Stimulated activated CD4-positive, alpha-beta T cell treated with anti-CD3 and anti-CD28 coated beads, TNF-alpha, amount 100 ng/mL, for 4 hours (primary cell): ENCODE measurements at places on chromosomes 7 and 10.

GRCh38 chr7:155198901-155199845 is 98.5 kb upstream of the INSIG1 start:
- peak; percentile 34 for DNase-seq

DNA sequence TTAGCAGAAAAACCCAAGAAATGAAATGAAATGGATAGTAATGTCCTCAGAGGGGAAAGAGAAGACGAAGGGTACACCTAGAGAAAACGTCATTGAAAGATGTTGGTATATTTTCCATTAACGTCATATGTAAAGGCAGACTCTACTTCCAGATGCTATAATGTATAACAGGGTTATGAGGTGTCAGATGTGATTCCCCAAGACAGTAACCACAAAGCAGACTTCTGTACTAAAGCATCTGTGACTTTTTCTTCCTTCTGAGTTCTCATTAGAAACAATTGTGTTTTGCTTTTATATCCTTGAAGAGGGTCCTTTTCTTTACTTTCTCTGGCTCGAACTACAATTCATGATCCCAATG is 37.4 kb downstream of the LRRC72 start:
- DNase-seq, result no peak

- no peak for DNase-seq
These were observed 21.7 kb upstream of the OR2A5 start for GRCh38 chr7:144027070-144027469.

- no peak for DNase-seq
These were observed 29.8 kb downstream of the SEM1 start for GRCh38 chr7:96679886-96680285.

GRCh38 chr7:111735661-111736551 is 173.6 kb upstream of the IMMP2L start:
- no peak for DNase-seq

DNA sequence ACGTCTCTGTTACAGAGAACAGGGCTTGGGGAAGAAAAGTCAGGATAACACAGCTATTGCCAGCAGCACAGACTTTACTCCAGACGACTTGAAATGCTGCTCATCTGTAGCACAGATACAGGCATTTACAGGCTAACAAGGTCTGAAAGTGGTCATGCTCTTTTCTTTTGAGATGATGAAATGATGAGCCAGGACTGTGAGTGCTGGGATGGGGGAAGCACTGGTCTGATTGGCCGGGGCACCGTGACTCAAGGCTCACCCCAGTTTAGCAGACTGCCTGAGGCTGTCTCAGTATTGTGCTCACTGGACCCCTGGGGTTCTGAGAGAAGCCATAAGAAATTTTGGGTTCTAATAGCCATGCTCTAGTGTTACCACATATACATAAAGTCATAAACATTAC is 12.4 kb downstream of the SMKR1 start:
- DNase-seq, result no peak

GRCh38 chr10:131002031-131002861 is 309.3 kb downstream of the TCERG1L start:
- no peak for DNase-seq

DNA sequence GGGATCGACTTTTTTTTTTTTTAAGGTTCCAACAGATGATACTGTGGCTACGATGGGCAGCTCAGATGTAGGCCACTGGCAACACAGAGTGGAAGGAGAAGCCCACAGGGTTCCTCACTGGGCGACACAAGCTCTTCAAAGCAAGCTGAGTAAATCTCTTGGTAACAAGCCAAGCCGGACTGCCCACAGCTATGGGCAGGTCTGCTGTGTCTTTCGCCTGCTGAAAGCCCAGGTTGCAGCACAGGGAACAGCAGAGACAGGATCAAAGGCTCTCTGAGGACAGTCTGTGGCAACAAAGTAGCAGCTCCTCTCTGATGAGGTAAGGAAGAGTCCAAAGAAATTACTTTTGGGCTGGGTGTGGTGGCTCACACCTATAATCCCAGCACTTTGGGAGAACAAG is 83.6 kb downstream of the KCNMA1 start:
- DNase-seq, result no peak

GRCh38 chr7:118153551-118154177 is 30.3 kb upstream of the LSM8 start:
- DNase-seq, result no peak

- no peak for DNase-seq
These were observed 113.5 kb upstream of the C10orf90 start for GRCh38 chr10:126783806-126784557.

DNA sequence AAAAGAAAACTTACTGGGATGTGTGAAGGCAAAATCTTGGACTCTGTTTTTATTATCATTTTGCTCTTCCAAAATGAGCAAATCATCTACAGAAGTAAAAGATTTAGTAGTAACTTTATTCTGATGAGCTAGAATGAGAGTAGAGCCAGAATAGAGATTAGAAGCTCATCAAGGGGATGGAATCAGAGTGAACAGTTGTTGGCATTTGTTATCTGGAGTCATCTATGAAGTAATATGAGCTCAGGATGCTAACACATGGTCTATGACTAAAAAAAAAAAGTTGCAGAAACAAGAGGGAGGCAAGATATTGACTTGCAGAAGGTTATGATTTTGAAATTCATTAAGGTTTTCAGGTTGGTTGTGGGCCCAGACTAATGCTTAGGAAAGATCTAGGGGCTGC is 409.1 kb upstream of the ETV1 start:
- DNase-seq, result no peak

- DNase-seq, result no peak
These were observed 76.9 kb upstream of the KMT2C start for GRCh38 chr7:152512706-152513105.

DNA sequence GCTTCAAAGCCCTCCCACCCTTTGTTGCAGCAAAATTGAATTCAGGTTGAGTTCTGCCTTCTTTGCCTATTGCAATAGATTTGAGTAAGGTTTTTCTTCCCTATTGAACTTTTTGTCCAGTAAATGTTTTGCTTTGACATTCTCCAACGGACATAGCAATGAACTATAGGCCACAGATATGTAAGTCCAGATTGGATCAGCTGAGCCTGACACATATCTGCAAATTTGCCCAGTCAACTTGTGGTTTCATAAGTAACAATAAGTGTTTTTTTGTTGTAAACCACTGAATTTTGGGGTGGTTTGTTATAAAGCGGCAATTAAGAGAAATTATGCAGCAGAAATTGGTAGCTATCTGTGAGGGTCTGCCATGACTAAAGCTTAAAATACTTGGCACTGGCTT is 332.1 kb upstream of the SORCS1 start:
- DNase-seq, result no peak

DNA sequence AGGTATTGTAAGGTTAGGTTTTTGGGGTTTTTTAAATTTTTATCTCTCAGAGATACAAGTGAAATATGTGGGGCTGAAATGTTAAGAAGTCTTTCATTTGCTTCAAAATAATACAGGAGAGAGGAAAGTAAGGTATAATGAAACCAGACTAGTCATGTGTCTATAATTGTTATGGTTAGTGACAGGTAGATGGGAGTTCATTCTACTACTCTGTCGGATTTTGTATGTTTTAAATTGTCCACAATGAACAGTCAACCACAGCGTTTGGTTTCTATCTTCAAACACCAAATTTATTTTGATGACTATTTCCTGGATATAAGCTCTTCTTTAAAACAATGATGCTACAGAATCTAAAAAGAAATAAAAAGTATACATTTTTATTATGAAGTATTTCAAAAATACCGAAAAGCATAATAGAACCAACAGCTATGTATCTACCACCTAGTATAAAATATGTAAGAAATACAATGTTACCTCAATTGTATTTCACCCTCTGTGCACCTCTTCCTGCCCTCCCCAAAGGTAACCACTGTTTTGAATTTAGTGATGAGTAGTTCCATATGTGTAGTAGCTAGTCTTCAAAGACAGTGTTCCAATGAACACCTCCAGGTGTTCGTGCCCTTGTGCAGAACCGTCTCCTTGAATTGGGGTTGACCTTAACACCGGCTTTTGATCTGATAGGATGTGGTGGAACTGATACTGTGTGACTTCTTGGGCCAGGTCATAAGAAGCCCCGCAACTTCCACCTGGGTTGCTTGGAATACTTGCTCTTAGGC is 74.8 kb upstream of the CDK1 start:
- DNase-seq, result no peak

GRCh38 chr10:90872648-90873020 is 860 bp downstream of the RPP30 start:
- no peak for DNase-seq

- no peak for DNase-seq
These were observed 67.2 kb upstream of the PPP2R2D start for GRCh38 chr10:131833446-131834080.

DNA sequence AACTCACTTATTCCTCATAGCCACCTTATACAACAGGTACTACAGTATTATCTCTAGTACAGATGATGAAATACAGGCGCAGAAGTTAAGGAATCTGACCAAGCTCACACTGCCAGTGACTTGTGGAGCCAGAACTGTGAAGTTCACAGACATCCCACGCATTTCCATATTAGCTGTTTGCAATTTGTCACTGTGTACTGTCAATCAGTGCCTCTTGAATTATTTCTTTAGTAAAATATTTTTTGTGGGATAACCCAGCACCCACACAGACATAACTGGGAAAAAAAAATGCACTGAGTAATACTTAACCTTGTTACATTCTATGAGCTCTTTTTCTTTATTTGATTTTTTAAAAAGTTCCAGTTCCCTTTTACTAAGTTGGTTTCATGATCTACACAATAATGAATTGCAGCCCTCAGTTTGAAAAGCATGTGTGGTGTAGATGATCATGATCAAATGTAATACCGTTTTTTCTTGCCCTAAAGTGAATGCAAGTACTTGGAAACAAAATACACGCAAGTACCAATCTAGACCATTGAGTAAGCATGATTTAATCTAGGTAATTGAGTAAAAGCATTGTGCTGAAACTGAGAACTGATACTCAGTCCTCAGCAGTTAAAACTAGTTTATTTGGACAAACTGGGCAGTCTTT is 14.1 kb downstream of the CUL1 start:
- no peak for DNase-seq

DNA sequence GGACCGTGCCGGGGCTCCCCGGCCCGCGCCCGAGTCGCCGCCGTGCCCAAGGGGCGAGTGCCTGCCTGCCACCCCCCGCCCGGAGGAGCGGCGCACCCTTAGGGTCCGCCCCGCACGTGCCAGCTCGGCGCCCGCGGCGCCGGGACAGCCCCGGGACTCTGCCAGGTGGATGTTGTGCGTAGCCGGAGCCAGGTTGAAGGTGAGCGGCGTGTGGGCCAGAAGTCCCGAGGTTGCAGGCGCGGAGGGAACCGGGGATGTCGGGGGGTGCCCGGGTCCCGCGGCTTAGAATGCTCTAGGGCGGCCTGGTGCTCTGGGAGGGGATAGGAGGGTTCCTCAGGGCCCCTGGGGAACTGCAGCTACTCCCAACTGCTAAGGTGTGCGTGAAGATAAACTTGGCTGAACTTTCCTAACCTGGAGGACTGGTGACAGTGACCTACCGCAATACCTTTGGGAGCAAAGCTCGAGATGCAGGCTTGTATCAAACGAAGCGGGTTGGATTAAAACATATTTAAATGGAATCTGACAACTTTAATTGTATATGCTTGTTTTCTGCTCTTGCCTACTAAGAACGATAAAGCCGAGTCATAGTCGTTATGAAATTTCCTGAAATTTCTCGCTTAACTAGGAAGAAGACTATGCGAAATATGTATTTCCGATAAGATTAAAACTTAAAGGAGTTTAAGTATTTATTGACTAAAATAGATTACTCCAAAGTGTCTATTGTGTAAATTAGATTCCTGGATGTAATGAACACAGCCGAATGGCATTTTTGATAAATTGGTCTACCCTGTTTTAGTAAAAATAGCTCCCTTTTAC is at the start of gene CUX1:
Gene CUX1 (plus strand): TSS at position 156 of the 816 bp plus-strand sequence. CDS start 14 bp downstream, at position 170.
- DNase-seq, result peak; percentile 11

- DNase-seq, result no peak
These were observed 807.9 kb downstream of the KCNMA1 start for GRCh38 chr10:76829724-76830123.

GRCh38 chr10:94002156-94002555 is 8.4 kb downstream of the PLCE1 start:
- DNase-seq, result no peak

DNA sequence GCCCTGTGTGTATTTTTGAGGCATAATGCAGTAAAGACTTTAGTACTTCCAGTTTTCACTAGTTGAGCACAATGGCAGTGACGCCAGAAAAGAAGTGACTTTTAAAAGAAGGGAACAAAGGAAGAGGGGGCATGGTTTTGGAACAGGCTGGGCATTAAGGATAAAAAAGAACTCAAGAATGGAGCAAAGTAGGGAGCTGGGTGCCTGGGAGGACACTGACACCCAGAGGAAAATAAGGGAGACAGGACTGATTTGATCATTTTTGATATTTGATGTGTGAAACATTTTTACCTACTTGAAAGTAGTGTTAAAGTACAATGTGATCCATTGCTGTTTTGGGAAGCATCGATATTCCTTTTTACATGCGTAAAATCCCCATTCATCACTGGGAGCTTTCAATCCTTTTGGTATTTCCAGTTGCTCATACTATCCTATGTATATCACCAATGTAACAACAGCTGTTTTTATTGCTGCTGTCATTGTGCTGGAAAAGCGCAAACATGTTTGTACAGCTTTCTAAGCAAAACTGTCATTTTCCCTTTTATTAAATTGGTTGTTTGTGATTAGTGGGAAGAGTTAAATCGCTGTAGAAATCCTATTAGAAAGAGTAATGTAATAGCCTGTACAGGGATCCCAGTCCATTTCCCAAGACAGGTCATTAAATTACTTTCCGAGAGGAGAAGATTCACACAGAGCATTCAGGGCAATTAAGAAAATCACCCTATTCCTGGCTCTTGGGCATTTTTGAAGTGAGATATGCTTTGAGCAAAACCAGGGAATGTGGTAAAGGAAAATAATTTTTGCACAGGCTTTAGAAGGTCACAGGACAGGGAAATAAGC is 85.2 kb downstream of the ADAM12 start:
- DNase-seq, result no peak

GRCh38 chr10:107502229-107502985 is 337.9 kb upstream of the SORCS1 start:
- DNase-seq, result no peak

- DNase-seq, result no peak
These were observed 106.2 kb downstream of the ABCC2 start for GRCh38 chr10:99888622-99889021.

DNA sequence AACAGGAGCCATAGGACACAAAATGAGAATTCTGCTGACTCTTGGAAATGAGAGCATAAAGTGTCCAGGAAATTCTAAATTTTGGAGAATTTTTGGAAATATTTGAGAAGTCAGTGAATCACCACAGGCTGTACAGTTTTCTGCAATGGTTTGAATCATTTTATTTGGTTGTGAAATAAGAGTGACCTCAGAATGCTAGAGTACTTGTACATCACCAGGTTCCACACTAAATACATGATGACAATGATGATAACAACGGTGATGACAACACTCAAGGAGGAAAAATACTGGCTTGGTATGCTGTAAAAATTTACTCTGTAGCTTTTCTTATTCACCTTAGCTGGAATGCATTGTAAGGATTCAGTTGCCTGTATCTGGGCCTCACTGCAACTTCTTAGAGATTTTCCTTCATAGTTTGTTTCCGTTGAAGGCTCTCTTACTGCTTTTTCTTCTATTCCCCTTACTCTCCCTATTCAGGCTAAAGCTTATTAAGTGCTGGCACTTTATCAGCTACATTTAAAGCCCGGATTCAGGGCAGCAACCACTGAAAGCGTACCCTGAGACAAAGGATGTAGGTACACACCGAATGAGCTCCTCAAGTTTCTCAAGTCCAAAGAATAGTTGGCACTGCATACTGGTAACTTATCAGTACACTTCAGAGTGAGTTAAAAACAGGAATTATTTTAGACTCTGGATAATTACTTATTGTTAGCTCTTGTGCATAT is 30.2 kb upstream of the NME8 start:
- DNase-seq, result no peak
